ENCODE measurements at places on chromosomes 7 and 10.

DNA sequence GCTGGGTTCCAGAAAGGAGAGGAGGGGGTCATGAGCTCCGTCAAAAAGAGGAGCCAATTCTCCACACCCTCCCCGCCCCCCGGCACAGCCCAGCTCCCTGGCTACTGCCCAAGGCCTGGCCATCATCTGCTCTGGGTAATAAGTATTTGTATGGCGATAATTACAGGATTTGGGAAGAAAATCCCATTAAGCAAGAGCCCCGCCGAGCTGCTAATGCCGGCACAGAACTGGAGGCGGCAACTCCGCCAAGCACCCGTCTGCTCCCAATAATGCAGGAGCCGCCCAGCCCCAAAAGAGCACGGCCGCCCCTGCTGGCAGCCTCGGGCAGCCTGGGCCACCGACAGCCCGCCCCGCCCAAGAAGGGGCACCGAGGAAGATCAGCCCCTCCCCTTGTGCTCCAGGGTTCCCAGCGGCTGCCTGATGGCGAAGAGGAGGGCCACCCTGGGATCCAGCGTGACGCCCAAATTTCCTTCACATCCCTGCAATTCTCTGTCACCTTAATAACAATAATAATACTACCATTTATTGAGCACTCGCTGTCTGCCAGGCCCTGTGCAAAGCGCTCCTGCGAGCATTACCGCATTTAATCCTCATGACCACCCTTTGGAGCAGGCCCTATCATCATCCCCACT lies 5.9 kb downstream of the SLIT1 start:
- peak; percentile 86 for DNase-seq

- no peak for DNase-seq
These were observed 104.5 kb downstream of the NRCAM start for GRCh38 chr7:108351729-108352131.

- no peak for DNase-seq
These were observed 275.9 kb downstream of the SKAP2 start for GRCh38 chr7:26588511-26588910.

DNA sequence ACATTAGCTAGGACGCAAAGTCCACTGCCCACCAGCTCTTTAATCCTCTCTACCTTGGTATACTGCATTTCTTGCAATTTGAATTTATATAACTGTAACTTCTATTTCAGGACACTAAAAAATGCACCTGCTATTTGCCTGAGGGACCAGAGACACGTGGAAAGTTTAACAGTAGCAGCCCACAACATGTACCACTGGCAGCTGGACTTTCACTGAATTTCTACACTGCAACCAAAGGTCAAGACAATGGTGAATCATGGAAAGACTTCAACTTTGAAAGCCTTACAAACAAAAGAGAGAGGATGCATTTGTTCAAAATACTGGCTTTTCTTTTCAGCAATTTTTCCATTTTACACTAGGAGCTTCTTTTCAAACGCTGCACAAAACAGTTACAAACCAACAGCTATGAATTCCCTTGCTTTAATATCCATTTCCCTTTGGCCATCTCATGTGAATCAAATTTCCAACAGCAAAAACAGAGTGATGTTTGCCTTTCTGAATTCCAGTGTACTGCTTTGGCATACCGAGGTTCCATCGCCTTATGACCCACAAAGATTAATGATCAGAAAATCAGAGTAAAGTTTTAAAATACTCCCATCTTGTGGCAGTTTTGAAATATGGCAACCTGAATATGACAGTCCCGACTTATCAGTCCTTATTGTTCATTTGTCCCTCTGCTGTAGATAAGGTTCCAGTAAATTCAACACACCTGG lies 29.9 kb upstream of the HNRNPH3 start:
- peak; percentile 40 for DNase-seq

DNA sequence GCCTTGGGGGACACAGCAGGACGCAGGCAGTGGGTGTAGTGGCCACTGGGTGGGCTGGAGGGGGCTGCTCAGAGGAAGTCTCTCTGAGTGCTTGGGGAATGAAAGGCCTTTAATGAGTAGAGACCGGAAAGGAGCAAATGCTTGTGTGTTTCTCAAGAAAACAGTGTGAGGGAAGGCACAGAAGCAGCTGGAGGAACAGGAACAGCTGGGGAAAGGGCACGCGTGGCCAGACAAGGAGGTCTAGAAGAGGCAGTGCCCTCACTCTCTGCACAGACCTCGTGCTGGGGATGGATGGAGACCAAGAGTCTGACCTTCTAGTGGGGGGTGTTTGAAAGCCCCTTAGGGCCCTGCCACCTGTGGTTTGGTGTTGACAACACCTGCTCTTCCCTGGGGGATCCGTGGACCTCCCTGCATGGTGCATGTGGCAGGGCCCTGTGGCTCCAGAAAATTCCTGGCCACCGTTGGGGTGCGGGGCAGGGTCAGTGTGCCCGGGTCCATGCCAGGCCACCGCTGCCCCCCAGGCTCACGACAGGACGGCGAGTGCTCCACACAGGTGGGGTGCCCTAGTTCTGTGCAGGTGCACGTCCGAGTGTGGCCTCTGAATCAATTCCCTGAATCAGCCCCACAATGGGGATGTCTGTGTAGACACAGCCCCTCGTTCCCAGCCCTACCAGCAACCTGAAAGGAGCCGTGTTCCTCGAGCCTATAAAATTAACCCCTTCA lies 25.9 kb upstream of the FAM20C start:
- no peak for DNase-seq
